ENCODE measurements at places on chromosomes 7 and 10.

DNA sequence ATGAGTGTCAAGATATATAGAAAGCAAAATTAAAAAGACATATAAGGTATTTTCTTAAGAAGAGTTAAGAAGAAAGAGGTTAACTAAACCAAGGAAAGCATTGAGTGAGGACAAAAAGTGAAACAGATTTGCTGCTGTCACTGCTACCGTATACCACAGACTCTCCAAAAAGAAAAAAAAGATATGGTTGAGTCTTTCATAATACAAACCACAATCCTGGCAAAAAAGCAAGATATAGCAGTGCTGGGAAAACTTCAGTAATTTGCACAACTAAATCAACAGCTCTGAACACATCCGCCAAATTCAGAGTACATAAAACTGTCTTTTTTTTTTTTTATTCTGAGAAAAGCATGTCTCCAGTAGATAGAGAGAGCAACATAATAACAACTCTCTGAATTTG lies 114.7 kb downstream of the ETV1 start:
- no peak for DNase-seq

GRCh38 chr7:151139071-151139790 lies 28.3 kb downstream of the GBX1 start:
- DNase-seq: no peak

DNA sequence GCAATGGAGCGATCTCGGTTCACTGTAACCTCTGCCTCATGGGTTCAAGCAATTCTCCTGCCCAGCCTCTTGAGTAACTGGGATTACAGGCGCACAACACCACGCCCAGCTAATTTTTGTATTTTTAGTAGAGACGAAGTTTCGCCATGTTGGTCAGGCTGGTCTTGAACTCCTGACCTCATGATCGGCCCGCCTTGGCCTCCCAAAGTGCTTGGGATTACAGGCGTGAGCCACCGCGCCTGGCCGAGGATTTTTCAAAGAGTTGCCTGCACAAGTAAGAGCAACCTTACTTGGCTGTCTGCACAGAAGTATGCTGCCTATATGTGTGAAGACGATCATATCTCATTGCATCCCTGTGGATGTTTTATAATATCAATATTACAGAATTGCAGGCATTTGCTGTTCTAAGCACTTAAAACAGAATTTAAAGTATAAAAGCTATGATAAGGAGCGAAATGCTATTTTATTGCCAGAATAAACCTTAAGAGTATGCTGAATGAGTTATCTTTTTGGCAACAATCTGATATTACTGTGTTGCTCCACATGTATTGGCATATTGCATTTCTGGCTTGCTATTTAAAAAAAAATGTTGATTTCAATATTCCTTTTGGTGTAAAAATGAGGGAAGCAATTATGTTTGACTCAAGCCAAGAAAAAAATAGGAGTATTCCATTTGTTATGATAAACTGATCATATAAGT lies 379.4 kb upstream of the SEMA3D start:
- no peak for DNase-seq

DNA sequence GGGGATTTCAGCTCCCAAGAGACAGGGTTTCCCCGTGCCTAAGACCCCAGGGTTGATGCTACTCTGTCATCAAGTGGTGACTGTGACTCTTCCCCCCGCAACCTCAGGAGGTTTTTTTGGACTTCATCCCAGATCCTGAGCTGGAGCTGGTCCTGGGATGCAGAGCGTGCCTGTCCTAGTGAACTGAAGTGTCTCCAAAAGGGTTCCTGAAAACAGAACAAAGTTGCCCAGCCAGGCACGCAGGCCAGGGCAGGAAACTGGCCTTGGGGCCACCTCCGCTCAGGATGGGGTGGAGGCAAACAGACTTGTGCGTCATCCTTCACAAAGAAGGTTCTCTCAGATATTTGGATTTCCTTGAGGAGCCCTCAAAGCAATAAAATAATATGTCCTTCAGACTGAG lies 118.9 kb downstream of the ITIH5 start:
- no peak for DNase-seq

GRCh38 chr10:97366572-97366971 lies 32.0 kb upstream of the FRAT2 start:
- DNase-seq: no peak

DNA sequence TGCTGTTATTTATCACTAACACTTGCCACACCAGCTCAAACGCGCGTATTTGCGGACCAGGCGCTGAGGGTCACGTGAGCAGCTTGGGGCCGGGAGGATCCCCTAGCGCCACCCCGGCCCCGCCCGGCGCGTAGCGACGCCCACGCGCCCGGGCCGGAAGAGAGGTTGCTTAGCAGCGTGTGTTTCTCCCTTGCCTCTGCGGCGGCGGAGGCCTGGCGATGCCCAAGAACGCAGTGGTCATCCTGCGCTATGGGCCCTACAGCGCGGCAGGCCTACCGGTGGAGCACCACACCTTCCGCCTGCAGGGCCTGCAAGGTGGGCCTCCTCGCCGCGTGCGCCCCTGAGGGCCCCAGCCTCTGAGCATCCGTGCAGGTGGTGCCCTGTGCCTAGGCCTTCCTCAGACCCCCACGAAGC lies at the start of gene C10orf53:
C10orf53 (plus strand) TSS at position 172 of the 414 bp plus-strand sequence; CDS start at position 219, 47 bp downstream.
- peak; percentile 19 for DNase-seq

GRCh38 chr10:125448596-125448995 lies 234.4 kb downstream of the TEX36 start:
- DNase-seq: no peak

- DNase-seq: peak; percentile 49
Observed at GRCh38 chr7:105655500-105656380, 74.4 kb upstream of the EFCAB10 start.

GRCh38 chr7:38232502-38233366 lies 40.7 kb downstream of the TARP start:
- no peak for DNase-seq

DNA sequence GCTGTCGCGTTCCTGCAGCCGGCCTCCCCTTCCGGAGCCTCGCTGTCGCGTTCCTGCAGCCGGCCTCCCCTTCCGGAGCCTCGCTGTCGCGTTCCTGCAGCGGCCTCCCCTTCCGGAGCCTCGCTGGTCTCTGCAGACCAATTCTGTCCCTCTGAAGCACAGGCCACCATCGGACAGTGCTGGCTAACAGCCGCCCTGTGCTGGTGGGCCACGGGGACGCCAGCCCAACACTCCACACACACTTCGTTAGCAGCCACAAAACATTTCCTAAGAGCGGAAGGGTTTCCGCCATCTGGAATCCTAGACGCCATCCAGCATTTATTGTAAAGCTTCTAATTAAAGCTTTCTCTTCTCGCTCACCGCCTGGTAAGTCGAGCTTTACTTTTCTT lies 11.2 kb downstream of the GPER1 start:
- DNase-seq: no peak

DNA sequence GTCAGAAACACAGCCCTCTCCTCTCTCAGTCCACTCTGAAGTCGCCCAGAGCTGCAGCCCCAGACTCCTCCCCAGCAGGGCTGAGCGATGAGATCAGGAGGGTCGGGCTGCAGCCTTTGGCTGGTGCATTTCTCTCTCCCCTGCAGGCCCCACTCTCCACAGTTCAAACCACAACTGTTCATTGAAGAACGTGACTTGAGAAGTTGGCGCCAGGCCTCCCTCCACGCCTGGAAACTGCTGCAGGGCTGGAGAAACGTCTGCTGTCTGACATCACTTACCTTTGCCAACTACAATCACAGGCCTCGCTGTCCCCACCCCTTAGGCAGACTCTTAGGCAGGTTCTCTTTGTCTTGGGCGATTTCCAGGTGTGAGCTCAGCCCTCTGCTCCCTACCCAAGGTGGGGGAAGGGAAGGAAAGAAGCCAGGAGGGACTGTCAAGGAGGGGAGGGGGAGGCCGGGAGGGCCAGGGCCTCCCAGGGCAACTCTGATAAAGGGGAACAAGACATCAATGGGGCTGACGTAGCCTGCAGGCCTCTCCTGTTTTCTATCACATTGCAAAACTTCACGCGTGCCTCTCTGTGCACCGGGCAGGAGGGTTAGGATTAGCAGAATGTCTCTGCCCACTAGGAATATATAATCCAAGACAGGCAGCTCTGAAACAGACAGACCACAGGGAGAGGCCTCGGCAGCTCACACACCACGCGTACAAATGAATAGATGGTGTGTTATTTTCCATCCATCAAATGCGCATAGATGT lies 32.7 kb downstream of the CALML5 start:
- no peak for DNase-seq

DNA sequence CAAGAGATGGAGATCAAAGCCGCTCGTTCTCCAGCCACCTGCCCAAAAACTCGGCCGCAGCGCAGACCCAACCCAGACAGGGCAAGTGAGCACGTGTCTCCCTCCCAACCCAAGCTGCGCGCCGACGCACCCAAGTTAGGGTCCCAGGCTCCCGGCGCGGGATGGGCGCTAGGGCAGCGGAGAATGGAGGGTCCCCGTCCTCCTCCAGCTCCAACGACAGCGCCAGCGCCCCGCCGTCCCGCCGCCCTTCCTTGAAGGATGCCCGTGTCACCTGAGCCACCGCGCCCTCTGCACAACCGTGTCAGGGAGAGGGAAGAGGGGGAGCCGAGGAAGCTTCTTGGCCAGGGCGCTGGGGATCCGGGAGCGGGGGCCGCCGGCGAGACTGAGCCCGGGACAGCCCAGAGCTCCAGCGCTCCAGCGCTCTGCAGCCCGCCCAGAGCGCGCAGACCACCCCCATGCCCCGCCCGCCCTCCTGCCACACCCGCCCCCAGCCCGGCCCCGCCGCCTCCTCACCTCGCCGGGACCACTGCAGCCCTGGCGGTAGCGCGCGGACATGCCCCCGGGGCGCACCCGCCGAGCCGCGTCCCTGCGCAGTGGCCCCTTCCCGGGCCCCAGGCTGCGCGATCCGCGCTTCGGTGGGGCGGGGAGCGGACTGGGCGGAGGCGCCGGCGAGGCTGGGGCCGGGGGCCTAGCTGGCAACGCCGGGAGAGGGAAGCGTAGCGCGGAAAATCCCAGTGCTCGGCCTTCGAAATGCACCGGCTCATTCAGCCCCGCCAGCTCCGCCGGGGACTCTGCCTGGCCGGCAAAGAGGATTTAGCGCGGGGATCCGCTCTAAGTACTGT lies at the start of gene SLC16A12:
SLC16A12 (minus strand) TSS at position 424 of the 842 bp plus-strand sequence. CDS start 73,016 bp downstream, outside the sequence.
- DNase-seq: no peak

DNA sequence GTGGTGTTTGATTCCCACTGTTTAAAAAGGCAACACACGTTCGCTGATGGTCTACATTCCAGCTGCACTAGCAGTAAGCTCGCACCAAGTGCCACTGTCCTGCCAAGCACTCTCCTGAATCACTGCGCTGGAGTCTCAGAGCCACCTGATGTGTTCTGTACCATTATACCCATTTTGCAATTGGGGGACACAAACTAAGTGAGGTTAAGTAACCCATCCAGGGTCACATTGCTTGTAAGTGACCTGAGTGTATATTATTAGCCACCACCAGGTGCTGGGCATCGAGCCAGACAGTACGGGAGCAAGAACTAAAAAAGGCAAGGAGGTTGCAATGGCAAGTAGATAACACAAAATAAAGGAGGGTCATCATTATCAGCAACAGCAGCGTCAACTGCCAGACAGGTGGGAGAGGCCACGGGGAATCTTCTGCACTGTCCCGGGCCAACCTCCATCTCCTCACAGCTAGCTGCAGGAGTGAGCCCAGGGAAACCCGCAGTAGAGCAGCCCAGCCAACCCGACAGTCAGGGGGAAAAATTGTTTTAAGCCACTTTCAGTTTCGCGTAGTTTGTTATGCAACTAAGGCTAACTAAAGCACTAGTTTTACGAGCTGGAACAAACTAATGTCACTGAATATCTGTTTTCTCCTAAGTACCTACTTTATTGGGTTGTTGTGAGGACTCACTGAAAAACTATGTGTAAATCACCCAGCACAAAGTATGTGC lies 712 bp upstream of the CPVL start:
- DNase-seq: peak; percentile 18

DNA sequence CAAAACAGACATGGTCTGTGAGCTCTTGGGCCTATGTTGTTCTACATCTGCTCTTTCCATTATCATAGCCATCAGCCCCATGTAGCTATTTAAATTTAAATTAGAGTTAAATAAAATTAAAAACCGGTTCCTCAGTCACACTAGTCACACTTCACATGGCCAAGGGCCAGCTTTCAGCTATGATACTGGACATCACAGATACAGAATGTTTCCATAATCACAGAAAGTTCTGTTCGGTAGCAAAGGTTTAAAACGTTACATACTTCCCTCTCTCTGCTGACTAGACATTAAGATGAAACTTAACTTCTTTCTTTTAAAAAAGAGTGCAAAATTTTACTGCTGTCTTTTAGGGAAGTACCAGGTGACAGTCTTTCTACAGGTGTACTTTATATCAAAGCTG lies 43.0 kb downstream of the SRPK2 start:
- no peak for DNase-seq

DNA sequence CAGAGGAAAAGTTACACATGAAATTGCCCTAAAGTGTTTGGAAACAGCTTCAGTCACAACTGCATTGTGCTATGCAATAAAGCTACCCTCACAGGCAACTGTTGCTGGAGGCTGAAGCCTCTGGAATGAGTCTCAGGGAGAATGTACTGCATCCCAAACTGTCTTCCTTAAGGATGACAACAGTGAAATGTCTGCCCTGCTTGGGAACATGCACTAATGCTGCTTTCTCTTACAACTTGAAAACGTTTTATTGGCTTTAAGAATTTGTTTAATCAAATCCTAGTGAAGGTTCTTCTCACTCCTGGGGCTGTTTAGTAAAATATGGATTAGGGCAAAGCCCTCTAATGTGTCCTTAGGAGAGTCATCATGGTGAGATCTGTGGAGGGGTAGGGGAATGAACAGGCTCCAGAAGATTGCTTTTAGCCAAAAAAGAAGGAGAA lies 215.4 kb downstream of the TWIST1 start:
- DNase-seq: no peak

DNA sequence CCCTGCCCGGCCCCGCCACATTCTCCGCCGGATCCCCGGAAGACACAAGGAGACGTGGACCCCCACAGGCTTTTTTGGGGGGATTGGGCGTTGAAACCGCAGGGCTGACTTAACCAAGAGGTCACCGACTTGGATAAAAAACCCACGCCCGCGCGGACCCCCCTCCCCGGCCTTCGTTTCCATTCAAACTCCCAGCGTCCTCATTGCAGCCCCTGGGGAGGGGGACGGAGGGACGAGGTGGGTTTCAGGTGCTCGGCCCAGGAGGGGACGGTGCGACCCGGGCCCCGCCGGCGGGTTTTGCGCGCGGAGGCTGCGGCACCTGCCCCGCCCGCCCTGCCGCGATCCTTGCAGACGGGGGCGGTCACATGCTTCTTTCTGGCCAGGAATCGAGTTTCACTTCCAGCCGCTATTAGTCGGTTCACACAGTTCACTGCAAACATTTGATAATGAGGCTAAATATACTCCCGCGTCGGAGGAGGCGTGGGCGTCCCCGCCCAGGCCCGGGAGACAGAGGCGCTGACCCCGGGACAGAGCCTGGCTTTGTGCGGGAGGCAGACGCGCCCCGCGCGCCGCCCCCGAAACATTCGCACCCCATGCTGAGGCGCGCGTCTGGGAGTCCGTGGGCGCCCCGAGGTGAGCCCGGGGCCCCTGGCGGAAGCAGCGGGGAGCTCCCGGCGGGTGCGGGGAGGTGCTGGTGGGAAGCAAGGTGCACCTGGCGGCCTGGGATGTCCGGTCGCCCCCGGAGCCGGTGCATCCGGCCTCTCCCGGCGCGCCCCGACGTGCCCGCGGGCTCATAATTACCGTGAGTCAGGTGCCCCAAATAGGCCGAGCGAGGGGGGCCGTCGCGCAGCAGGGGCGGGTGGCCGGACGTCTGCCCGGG lies 2.7 kb upstream of the PDGFA start:
- peak; percentile 11 for DNase-seq
